Mesenteric fat pad (tissue), 1 donor: ENCODE measurements at places on chromosomes 5 and 9. TPM values are rescaled to one million over a fixed set of nuclear protein-coding genes. Genes with fewer than 3 reads are reported as not detected.

PRLR gene
- total RNA-seq = 2.4 TPM

DMRTA1 gene
- total RNA-seq = 0.35 TPM

ERCC8 gene
- 8.0 TPM for total RNA-seq

DNA sequence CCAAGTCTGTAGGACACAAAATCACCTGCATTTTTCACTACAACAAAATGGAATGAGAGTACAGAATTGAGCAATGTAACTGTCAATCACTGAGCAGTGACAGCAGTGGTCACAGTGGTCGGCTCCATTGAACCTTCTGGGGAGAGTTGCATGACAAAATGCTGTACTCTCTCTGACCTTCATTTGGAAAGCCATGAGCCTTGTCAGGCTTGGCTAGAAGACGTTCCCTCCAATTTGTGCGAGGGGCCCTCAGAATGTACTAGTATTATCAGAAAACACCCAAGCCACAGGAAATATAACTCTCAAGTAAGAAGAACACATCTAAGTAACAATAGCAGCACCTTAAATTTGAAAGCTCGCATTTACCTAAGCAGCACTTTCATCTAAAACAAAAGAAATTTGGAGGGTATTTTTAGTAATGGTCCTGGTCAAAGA is 425.6 kb upstream of the MEF2C start:
- DNase-seq = no peak

- DNase-seq = peak; percentile 68
Observed at GRCh38 chr9:114080773-114081440, 2.8 kb upstream of the AMBP start.

GRCh38 chr5:52481201-52481600 is 306.5 kb upstream of the ITGA1 start:
- no peak for DNase-seq

- no peak for DNase-seq
Observed at GRCh38 chr5:65125591-65126541, 355.9 kb downstream of the ADAMTS6 start.

- no peak for DNase-seq
Observed at GRCh38 chr5:481347-481746, 38.4 kb downstream of the EXOC3 start.
